ENCODE measurements at places on chromosomes 1 and 21. TPM values are rescaled to one million over a fixed set of nuclear protein-coding genes. Genes with fewer than 3 reads are reported as not detected.

ANKRD35 gene
- total RNA-seq, result 0.33 TPM

RNU1-1 gene
- total RNA-seq, result 1,570 TPM

ARMH1 gene
- 20.8 TPM for total RNA-seq

SPRR2F gene
- total RNA-seq, result not detected

PPT1 gene
- total RNA-seq, result 83.4 TPM

SHISA4 gene
- total RNA-seq, result 0.81 TPM

SPAG17 gene
- not detected for total RNA-seq

IFI44 gene
- 320 TPM for total RNA-seq

CD53 gene
- total RNA-seq, result 657 TPM

C8A gene
- not detected for total RNA-seq

- H3K4me1 ChIP-seq, result no peaks in the 10 kb centered on the region
- H3K36me3 ChIP-seq, result peaks cover 4% of the 10 kb centered on the region
- no peak overlapping the region for H3K4me3 ChIP-seq
- H3K27me3 ChIP-seq, result peaks cover 17% of the 10 kb centered on the region
Observed at GRCh38 chr1:65238010-65238409, 71.3 kb upstream of the DNAJC6 start.

GRCh38 chr1:64396817-64397216 is 73.1 kb upstream of the CACHD1 start:
- H3K27me3 ChIP-seq, result peaks cover 5% of the 10 kb centered on the region
- H3K27ac ChIP-seq, result no peak overlapping the region
- H3K4me3 ChIP-seq, result no peak overlapping the region
- H3K36me3 ChIP-seq, result no peaks in the 10 kb centered on the region
- H3K4me1 ChIP-seq, result no peaks in the 10 kb centered on the region
- DNase-seq, result no peak

GRCh38 chr1:89081005-89081404 is 16.0 kb upstream of the GBP1 start:
- H3K27me3 ChIP-seq, result no peaks in the 10 kb centered on the region
- H3K27ac ChIP-seq, result no peak overlapping the region
- H3K4me1 ChIP-seq, result peaks cover 6% of the 10 kb centered on the region
- peaks cover 16% of the 10 kb centered on the region for H3K36me3 ChIP-seq
- DNase-seq, result no peak
- H3K4me3 ChIP-seq, result no peak overlapping the region

GRCh38 chr1:58914925-58915324 is 131.1 kb upstream of the JUN start:
- no peaks in the 10 kb centered on the region for H3K4me1 ChIP-seq
- peaks cover 30% of the 10 kb centered on the region for H3K27me3 ChIP-seq
- peaks cover 8% of the 10 kb centered on the region for H3K36me3 ChIP-seq

DNA sequence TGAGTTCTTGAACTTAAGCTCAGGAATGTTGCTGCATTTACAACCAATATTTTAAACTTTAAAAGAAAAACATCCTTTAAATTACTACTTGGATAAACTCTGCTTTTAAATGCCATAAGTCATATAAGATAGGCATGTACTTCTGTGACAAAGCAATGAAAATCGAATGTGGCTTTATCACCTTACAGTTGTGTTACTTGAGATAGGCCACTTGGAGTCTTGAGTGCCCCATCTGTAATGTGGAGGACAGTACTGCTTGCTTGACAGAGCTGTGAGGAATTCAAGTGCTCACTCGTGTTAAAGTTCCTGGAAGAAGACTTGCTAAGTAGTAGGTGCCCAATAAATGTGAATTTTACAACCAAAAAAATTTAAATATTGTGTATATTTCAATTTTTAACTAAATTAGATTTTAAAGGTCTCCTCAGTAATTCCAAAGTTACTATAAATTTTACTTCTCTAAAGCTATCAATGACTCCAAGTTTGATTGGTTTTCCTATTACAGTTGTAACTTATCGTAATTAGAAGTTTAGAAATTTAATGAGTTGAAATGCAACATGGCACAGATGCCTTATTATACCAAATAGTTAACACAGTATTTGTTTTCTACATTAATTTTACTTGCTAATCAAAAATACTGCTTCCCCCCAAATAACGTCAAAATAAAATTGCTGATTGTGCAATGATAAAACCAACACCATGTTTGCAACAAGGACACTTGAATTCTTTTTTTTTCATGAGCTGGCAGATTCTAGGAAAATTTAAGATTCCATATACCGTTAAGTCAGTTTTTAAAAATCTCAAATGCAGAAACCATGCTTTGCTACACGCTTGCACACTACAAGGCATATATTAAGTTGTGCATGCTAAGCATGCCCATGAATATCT is 21.8 kb downstream of the PSMB2 start:
- DNase-seq, result no peak
- H3K36me3 ChIP-seq, result peaks cover 37% of the 10 kb centered on the region
- no peak overlapping the region for H3K27ac ChIP-seq
- H3K27me3 ChIP-seq, result no peaks in the 10 kb centered on the region

GRCh38 chr1:53303726-53304515 is 23.9 kb downstream of the LRP8 start:
- H3K27me3 ChIP-seq, result no peaks in the 10 kb centered on the region
- peaks cover 9% of the 10 kb centered on the region for H3K36me3 ChIP-seq
- no peak overlapping the region for H3K4me3 ChIP-seq
- no peak overlapping the region for H3K27ac ChIP-seq
- DNase-seq, result no peak

DNA sequence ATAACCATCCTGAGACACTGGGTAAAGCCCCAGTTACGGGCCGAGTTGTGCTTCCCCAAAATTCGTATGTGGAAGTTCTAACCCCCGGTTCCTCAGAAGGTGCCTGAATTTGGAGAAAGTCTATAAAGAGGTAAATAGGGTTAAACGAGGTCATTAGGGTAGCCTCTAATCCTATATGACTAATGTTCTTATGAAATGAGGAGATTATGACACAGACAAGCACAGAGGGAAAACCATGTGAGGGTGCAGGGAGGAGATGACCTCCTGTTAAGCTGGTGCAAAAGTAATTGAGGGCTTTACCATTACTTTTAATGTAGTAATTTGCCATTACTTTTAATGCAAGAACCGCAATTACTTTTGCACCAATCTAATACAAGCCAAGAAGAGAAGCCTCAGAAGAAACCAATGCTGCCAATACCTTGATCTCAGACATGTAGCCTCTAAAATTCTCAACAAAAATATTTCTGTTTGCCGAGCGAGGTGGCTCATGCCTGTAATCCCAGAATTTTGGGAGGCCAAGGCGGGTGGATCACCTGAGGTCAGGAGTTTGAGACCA is 260.8 kb downstream of the GPATCH2 start:
- no peak for DNase-seq
- H3K4me1 ChIP-seq, result peaks cover 3% of the 10 kb centered on the region
- H3K27me3 ChIP-seq, result no peaks in the 10 kb centered on the region

DNA sequence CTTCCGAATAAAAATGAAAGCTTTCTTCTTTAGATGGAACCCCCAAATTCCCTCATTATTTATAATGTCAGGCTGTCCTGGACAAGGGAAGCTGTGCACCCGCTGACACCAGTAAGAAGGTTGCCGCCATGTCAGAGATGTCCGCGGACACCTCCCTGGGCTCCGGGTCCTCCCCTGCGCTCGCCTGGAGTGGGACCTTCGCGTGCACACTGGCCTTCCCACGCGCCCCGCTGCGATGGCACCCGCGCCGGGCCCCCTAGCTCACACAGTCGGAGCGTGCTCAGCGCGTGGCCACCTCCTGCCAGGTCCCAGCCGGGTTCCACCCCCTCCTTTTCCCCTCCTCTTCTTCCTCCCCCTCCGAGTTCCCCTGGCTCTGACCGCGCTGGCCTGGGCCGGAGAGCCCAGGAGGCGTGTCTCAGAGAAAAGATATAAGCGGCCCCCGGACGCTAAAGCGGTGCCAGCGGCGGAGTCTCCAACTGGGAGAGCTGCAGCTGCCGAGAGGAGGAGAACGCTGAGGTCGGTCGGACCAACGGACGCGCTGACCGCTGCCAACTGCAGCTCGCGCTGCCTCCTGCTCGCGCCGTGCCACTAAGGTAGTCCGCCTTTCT is at the start of gene G0S2:
Gene G0S2 (plus strand): TSS at position 456 of the 608 bp plus-strand sequence. CDS start 273 bp downstream, outside the sequence.
- H3K27ac ChIP-seq, result peak within 1 kb of the TSS; percentile 80
- peaks cover 25% of the 10 kb centered on the region for H3K36me3 ChIP-seq
- peak within 1 kb of the TSS; percentile 65 for H3K4me3 ChIP-seq
- DNase-seq, result peak; percentile 50
- H3K4me1 ChIP-seq, result peaks cover 73% of the 10 kb centered on the region

GRCh38 chr21:45820171-45821091 is 161.1 kb upstream of the COL6A1 start:
- H3K36me3 ChIP-seq, result no peaks in the 10 kb centered on the region
- peaks cover 7% of the 10 kb centered on the region for H3K27me3 ChIP-seq
- H3K4me3 ChIP-seq, result no peak overlapping the region
- DNase-seq, result peak; percentile 80
- peak overlapping the region; percentile 9 for H3K27ac ChIP-seq

GRCh38 chr1:119651641-119652040 is 3.6 kb upstream of the ZNF697 start:
- no peak for DNase-seq
- H3K4me1 ChIP-seq, result peaks cover 7% of the 10 kb centered on the region
- peaks cover 75% of the 10 kb centered on the region for H3K27me3 ChIP-seq
- no peaks in the 10 kb centered on the region for H3K36me3 ChIP-seq
- H3K4me3 ChIP-seq, result no peak overlapping the region

- H3K4me3 ChIP-seq, result no peak overlapping the region
- H3K27ac ChIP-seq, result no peak overlapping the region
- H3K4me1 ChIP-seq, result no peaks in the 10 kb centered on the region
Observed at GRCh38 chr1:86748622-86749373, 44.4 kb downstream of the SH3GLB1 start.

- H3K36me3 ChIP-seq, result peaks cover 29% of the 10 kb centered on the region
- peak overlapping the region; percentile 2 for H3K4me3 ChIP-seq
- H3K27me3 ChIP-seq, result peaks cover 3% of the 10 kb centered on the region
- H3K27ac ChIP-seq, result peak overlapping the region; percentile 85
Observed at GRCh38 chr1:168341483-168341975, 60.9 kb downstream of the TBX19 start.

DNA sequence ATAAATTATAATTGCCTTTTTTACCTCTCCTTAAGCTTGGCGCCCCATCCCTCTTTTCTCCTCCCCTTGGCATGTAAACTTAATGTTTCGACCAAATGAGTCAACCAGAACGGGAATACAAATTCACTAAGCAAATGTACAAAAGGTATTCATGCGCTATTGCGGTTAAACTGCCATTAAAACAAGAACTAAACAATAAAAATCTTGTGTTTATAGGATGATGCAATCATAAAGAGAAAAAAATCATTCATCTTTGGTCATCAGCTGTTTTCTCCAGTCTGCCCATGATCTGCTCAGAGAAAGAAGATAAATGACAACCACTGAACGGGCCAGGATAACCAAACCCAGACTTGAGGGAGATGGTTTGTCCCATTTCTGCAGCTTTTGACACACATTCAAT is 534.2 kb upstream of the PLXNA2 start:
- H3K27ac ChIP-seq, result no peak overlapping the region
- no peak for DNase-seq
- H3K36me3 ChIP-seq, result no peaks in the 10 kb centered on the region
- no peak overlapping the region for H3K4me3 ChIP-seq
